ENCODE measurements at places on chromosomes 3 and 15.

DNA sequence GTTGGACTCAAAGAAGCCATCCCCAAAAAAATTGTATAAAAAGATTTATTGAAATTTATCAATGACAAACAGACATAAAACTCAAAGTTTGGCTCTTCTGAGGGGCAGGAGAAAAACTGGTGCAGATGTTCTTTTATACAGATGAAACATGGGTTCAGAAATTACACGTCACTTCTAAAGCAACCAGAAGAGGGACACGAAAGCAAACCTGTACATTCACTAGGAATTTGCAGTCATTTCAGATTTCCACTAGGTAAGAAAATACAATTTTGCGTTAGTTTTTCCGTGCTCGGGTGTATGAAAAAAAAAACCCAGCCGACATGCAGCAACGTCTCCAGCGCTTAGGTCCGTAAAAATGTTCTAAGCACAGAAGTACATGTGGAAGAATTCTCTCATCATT is 41.8 kb downstream of the ANP32A start:
- DNase-seq = no peak

GRCh38 chr15:32105258-32106241 is 75.2 kb downstream of the CHRNA7 start:
- DNase-seq = no peak

- DNase-seq = no peak
These were observed 7.1 kb upstream of the FGD5 start for GRCh38 chr3:14811684-14812083.

DNA sequence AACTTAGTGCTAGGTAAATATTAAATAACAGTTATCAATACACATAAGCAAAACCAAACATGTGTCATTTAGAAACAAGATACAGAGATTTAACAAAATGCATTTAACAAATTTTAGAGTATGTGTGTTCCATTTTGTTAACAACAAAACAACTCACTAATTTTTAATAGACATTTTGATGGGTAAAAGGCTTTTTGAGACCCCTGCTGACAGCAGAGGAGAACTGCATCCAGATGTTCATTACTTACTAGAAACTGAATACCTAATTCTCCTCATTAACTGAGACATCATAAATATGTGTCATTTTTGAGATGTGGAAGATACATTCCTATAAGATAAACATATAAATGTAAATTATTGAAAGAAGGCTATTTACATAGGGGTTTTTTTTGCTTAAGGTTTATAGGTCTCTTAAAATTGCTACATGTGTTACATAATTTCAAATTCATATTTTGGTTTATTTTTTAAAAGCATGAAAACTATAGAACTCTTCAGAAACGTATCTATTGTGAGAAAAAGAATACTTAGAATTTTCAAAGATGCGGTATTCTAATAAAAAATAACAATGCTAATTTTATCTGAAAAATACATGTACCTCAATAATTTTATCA is 1009.8 kb downstream of the TUSC7 start:
- DNase-seq = no peak

- no peak for DNase-seq
These were observed 30.9 kb downstream of the CCNL1 start for GRCh38 chr3:157128771-157129681.

- no peak for DNase-seq
These were observed 1.5 kb downstream of the CELF6 start for GRCh38 chr15:72318408-72318942.

DNA sequence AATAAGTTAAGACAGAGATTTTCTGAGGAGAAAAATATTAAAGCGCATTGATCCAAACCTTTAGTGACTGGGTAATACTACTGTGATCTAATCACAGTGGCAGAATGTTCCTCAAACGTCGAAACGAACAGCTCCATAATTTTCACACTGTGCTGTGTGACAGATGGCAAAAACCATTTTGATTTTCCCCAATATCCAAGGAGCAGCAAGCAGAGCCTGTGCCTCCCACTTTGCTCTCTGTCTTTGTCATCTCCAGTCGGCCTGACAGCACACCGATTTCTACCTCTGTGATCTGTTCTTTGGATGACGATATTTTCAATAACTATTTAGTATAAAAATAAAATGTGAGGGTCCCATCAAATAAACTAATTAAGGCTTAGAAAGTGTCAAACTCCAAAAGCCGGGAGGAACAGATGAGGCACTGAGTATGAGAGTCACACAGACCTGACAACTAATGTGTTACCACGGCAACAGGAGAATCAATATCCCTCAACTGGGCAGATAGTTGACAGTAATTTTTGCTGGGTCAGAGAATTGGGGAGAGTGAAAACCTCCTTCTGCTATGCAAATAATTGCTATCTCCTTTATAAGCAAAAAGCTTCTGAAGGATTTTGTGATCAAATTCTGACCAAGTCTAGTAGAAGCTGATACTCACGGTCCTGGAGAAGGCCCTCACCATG is 489.1 kb upstream of the CFAP20DC start:
- no peak for DNase-seq

- DNase-seq = no peak
These were observed 207.6 kb upstream of the MDFIC2 start for GRCh38 chr3:70519913-70520659.

GRCh38 chr3:122936335-122936734 is 91.2 kb downstream of the SEMA5B start:
- no peak for DNase-seq

DNA sequence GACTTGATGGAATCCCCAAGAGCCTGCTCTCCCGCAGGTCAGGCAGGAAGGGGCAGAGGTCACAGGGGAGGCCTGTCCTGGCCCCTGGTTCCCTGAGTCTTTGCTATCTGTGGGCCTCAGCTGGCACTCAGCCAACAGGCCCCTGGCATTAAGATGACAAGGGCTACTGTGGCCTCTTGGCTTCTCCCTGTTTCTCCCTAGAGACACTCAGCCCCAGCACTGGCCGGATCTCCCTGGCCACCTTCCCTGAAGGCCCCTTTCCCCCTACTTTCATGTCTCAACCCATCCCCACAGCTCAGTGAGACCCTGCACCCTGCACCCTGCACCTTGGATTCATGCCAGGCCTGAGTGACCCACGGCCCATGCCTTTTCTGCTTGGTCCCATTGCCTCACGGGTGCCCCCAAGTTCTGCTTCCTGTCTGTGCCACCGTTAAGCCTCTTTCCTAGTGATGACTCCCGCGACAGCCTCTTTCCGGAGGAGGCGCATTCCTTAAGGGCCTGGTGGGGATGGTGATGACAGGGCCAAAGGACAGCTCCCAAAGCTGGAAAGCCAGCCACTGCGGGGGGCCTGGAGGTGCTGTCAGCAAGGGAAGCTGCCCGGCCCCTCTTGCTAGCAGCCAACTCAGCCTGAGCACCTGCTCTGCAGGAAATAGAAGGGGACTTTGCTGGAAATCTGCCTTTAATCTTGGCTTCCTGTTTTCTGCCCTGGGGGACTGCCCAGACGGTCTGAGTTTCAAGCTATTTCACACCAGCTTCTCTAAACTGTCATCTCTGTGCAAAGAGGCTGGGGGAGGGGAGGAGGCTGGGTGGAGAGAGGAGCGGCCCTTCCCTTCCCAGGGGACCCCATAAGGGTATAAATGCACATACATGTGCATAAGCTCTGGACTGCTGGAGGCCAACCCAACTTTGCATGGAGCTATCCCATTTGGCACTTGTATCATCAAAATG is 4.8 kb upstream of the CSK start:
- DNase-seq = no peak

- DNase-seq = no peak
These were observed 243.2 kb downstream of the ROBO2 start for GRCh38 chr3:77283108-77283507.

GRCh38 chr3:174202561-174202960 is 656.6 kb upstream of the NAALADL2 start:
- no peak for DNase-seq

DNA sequence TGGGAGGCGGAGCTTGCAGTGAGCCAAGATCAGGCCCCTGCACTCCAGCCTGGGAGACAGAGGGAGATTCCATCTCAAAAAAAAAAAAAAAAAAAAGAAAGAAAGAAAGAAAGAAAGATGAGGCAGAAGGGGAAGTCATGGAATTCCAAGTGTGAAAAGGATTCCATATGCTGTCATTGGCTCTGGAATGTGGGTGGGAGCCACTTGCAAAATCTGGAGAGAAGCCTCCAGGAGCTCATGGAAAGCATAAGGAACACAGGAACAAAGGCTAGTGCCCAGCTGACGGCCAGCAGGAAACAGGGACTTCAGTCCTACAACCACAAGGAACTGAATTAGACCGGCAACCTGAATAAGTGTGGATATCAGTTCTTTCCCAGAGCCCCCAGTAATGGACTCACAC is 12.5 kb upstream of the TRAK1 start:
- DNase-seq = no peak

DNA sequence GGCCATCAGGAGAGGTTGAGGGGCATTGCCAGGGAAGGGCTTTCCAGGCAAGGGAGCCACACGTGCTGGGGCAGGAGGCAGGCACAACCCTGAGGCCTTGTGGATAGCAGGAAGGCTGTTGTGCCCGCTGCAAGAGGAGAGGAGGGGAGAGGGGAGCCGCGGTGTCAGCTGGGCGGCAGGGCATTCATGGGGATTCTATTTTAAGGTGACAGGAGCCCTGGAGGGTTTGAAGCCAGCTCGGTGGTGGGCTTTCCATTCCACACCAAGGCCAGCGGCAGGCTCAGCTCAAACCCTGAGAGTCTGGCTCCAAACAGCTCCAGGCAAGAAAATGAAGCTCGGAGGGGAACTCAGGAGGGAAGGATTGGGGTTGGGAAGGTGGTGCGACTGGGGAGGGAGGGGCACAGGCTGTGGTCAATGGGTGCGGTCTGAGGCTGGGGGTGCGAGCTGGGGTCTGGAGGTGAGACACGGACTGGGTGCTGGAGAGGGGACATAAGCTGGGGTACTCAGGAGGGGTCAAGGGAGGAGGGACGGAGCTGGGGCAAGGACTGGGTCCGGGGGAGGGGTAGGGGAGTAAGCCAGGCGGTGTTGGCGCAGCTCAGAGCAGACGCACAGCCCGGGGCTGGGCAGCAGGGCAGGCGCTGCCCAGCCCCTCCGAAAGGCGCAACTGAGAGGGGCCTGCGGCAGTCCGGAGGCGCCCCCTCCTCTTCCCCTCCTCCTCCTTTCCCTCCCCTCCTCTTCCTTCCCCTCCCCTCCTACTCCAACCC is 43.4 kb downstream of the TPRA1 start:
- no peak for DNase-seq

GRCh38 chr3:182920515-182921084 is 59.7 kb downstream of the DCUN1D1 start:
- DNase-seq = no peak

DNA sequence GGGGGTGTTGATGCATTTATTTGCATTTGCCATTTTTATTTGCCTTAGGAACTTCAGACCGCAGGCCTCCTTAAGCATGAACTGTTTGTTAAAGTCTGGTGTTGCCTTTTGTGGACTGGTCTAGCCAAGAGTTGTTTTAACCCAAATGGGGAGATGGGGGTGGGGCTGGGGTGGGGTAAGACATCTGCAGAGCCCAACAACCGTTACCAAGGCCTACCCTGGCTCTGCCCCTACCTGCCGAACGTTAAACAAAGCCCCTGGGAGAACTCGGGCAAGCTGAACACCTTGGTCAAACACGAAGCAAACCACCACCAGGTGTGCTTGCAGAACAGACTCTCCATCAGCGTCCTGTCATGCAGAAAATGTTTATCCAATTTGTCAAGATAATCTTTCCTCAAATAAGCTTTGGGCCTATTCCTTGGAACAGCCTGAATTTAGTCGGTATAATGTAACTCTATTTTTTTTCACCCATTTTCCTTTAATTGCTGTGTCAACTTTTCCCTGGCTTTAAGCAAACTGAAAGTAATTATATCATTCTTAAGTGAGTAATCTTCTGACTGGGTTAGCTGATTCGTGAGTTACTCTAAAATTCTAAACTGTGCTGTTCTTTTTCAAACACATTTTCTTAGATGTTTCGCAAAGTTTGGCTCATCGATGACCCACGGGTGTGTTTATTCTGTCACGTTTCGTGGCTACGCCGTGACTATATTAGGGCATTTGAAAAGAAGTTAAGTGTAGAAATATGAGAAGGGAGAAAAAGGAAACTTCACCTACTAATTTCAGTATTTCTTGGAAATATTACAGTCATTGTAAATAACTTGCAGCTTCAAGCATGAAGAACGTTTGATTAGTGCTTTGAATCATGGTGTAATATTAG is 127.6 kb downstream of the SOX2 start:
- DNase-seq = no peak
